Mucosa of descending colon (tissue), 3 donors: ENCODE measurements at places on chromosomes 3 and 15. TPM values are rescaled to one million over a fixed set of nuclear protein-coding genes. Genes with fewer than 3 reads are reported as not detected.

DNA sequence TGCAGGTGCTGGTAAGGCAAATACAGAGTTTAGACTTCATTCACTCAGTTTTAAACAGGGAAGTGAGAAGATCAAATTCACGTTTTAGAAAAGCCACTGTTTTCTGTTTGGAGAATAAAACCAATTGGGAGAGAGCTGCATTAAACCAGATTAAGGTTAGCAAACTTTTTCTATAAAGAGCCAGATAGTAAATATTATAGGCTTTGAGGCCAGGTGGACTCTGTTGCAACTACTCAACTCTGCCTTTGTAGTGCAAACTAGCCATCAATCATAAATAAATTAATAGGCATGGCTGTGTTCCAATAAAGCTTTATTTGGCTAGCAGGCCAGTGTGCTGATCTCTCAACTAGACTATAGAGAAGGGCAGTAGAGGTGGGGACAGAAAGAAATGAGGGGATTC is 33.5 kb downstream of the SUCLG2 start:
- DNase-seq = no peak

- no peak for DNase-seq
These were observed 60.1 kb upstream of the ICE2 start for GRCh38 chr15:60539016-60539415.

TOP2B gene
- total RNA-seq = 111 TPM

SLC22A14 gene
- 0.16 TPM for total RNA-seq

- no peak for DNase-seq
These were observed 319.1 kb upstream of the TBL1XR1 start for GRCh38 chr3:177516158-177517011.
